ENCODE measurements at places on chromosomes 4 and X.

GRCh38 chr4:79652232-79652631 is 244.2 kb upstream of the GK2 start:
- no peak for DNase-seq

GRCh38 chr4:153773236-153773690 is 13.4 kb upstream of the RNF175 start:
- DNase-seq, result no peak

DNA sequence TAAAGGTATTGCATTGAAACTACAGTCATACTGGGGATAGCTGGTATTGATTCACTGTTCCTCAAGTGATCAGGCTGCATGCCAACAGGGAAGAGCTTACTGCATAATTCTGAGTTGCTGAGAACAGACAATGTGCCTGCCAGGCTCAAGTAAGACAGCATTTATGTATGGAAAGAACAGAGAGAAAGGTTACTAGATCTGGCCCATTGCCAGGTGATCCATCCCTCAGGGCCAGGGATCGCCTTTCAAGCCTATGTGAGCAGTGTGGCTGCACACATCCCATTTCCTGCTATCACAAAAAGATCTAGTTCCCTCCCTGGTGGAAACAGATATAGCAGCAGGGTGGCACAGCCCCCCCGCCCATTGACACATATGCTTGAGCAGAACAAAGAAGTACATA is 254.0 kb downstream of the TMA16 start:
- no peak for DNase-seq

GRCh38 chr4:57020467-57021101 is 41.9 kb downstream of the POLR2B start:
- no peak for DNase-seq

DNA sequence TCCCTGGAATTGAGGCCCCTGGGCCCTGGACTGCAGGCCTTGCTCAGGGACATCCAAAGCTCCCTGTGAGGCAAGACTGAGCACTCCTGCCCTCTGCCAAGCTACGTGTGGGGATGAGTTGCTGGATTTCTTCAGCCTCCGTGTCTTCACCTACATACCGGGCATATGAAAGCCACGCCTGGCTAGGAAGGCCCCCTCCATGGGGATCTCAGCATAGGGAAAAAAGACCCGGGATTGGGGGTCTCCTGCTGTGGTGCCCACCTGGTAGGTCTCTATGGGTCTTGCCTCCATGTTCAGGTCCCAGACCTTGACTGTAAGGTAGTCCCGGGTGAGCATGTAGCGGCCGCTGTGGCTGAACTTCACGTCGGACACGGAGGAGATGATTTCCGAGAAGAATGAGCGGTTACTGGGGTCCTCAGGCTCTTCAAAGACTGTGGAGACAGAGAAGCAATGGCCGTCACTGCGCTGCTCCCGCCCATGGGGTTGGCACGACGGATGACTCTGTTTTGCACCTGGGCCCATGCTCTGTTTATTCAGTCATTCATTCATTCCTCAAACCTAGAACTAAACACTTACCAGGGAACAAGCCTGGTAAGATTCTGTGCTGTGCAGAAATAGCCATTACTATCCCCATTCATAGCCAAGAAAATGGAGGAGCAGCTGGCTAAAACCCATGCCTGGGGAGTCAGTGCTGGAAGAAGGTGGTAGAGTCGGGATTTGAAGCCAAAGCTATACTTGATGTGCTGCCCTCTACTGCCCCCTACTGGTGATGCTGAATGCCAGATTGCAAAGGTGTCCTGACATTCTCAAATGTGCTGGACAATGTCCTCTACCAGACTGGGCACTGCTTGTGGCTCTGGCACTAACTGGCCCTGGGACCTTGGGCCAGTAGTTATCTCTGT is 63.9 kb downstream of the WFS1 start:
- no peak for DNase-seq

- DNase-seq, result no peak
These were observed 1029.7 kb upstream of the TENM3 start for GRCh38 chr4:181213551-181213950.

DNA sequence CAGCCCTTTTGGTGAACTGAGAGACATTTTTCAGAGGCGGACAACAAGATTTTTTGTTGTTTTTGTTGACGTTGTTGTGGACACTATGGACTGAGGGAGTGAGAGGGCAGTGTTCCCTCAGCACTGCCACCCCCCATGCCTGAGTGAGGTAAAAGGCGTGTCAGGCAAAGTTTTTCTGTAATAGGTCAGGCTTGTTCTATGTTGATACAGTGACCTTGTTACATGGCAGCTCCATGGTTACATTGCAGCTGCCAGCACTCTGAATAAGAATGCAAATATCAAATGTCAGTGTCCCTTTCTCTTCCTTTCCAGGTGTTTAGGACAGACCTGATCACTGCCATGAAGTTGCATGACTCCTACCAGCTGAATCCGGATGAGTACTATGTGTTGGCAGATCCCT is 36.6 kb downstream of the JADE1 start:
- no peak for DNase-seq

DNA sequence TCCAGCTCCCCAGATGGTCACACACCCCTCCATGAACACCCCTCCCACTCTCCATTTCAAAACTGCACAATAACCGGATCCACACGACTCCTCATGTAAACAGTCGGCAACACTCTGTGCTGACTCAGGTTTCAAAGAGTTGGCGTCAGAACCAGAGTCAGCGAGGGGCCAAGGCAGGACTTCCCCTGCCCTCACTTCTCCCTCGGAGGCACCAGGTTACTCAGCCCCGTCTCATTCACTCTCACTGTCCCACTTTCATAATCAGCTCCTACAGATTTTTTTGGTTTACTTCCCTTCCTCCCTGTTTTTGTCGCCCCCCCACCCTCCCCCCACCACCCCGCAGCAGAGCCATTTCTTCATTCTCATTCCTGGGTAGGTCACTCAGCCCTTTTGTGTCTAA is 2.7 kb upstream of the TIMP1 start:
- no peak for DNase-seq

DNA sequence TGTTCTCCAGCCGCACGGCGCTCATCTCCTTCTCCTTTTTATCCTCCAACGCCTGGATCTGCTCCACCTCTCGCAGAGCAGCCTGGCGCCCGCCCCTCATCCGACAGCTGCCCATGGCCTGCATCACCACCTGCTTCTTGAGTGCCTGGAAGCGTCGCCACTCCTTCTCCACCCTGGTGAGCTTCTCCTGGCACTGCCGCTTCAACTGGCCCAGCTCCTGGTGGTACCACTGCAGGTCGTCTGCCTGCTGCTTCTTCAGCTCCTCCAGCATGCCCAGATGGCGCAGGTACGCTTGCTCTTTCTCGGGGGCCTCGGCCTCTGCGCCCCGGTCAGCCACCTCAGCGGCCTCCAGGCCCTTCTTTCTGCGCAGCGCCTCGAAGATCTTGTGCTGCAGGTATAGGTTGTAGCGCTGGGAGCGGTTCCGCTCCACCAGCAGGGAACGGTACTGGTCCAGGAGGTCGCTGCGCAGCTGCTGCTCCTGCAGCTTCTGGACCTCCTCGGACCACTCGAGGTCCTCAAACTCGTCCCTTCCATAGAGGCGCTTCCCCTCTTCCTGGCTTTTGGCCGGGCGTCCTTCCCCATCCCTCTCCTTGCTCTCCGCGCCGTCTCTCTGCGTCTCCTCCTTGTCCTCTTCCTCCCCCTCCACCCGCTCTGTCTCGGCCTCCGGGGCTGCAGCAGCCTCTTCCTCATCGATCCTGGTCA is 1.2 kb upstream of the TADA2B start:
- DNase-seq, result no peak

- peak; percentile 18 for DNase-seq
These were observed 999.0 kb upstream of the ADGRL3 start for GRCh38 chr4:60201052-60201673.

GRCh38 chr4:64306255-64306565 is 103.0 kb downstream of the TECRL start:
- no peak for DNase-seq

GRCh38 chr4:70938086-70938485 is 35.9 kb downstream of the MOB1B start:
- DNase-seq, result no peak

DNA sequence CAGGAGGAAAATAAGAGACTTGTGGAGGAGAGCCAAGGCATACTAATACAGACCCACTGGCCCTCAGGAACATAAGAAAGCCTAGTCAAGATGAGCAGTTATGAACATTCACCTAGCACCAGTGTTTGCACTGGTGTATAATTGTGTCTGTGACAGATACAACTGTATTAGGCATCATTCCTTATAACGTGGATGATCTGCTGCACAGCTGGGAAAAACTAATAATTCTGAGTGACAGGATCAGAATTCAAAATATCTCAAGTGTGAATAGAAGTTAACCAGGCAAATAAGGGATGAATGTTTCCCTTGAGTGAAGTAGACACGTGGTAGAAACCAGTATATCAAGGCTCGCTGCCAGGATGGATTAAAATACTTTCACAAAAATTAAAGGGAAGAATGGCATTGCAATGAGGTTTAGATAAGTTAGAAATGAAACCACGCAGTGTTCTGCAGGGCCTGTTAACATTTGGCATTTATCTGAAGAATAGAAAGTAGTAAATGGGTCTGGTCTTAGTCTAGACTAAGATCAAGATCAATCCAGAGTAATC is 325.9 kb downstream of the EPHA5 start:
- DNase-seq, result no peak

- peak; percentile 1 for DNase-seq
These were observed 123.2 kb upstream of the SCML1 start for GRCh38 chrX:17613979-17614588.

DNA sequence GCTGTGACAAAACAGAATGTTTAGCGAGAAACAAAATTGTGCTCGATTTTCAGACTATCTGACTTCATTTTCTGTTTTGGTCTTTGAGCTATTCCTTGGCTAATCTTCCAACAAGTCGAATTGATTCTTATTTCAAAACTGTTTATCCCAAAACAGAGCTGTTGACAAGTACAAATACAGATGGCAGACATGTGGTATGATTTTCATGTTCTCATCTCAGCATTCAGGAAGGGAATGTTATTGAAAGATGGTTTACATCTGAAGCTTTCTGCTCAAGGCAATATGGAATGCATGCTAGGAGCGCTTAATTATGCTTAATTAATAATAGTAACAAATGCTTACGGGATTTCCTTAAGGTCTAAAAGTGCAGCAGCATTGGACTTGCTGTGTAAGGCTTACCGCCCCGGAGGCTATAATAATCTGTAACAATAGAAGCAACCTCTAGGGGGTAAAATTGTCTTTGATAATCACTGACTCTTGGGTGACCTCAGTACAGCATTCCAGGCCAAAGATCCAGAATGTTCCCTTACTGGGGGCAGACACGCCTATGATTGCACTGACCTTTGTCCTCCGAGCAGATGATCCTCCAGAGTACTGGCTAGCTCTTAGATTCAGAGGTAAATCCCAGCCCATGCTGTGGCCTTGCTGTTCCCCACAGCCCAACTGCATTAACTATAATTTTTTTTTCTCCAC is 16.4 kb downstream of the LSM6 start:
- DNase-seq, result no peak

DNA sequence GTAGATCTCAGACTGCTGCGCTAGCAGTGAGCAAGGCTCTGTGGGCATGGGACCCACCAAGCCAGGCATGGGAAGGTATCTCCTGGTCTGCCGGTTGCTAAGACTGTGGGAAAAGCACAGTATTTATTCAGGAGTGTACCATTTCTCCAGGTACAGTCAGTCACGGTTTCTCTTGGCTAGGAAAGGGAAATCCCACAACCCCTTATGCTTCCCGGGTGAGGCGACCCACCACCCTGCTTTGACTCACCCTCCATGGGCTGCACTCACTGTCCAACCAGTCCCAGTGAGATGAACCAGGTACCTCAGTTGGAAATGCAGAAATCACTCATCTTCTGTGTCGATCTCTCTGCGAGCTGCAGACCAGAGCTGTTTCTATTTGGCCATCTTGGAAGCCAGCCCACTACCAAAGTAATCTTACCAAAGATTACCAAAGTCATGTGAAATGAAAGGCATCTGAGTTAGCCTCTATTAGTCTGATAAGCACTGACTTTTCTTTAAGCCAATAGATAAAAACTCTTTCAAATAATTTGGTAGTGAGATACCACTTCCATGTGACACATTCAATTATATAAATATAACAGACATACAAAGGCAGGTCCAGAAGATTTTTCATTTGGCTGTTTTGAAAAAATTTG is 8.5 kb upstream of the HTN1 start:
- DNase-seq, result no peak

DNA sequence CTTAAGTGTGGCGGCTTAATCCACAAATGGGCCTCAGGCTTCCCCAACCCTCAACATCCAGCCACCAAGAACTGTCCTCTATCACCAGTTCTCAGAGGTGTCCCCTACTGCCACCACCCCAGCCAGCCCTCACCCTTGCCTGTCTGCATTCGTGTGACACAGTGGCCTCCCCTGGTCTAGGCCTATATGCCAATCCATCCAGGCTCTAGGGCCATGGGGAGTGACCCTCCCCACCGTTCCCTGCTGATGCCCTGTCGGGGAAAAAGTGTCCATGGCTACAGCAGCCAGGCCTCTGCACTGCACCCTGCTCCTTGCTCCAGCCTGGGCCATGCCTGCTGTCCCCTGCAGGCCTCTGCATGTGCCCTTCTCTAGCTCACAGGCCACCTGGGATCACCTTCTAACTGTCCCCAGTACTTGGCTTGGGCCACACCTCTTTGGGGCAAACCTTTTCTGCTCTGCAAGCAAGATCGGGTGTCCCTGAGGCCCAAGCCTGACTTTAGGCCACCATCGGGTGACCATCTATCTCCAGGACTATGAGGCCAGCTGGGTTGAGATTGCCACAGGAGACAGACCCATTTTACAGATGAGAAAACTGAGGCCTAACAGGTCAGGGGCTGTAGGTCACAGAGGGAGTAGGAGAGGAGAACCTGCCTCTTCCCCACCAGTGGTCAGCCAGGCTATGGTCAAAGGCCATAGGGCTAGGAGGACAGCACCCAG is 75.8 kb downstream of the JAKMIP1 start:
- no peak for DNase-seq

DNA sequence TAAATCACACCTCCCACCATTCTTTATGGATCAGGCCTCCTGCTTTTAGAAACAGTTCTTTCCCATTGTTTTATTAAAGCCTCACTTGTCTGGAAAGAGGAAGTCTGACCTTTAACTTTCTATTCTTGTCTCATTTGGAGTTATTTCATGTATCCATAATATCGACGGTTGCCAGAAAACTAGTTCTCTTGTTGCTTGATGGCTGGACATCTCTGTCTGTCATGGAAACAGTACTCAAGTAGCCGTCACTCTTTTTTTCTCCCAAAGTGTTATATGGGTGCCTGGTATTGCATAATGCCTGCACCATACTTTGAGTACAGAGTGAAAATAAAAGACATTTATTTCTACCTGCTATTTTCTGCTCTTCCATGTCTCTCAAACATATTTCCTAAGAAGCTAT is 61.4 kb downstream of the PHEX start:
- DNase-seq, result no peak

DNA sequence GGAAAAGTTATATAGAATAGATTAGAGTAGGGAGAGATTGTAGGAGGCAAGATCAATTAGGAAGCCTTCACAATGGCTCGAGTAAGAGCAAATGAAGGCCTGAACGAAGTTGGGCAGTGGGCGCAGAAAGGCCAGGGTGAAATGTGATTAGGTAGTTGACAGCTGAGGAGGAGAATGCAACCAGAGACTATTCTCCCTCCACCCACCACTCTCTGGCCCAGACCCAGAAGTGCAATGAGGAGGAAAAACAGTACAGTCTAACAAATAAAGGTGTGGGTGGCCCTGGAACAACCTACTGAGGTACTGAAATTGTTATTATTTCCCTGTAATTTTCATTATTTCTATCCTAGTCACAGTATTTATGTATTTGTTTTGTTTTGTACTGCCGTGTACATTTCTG is 176.7 kb downstream of the SLC39A8 start:
- DNase-seq, result no peak

- DNase-seq, result no peak
These were observed 357 bp upstream of the ADGRG2 start for GRCh38 chrX:19122641-19123009.
